Heart right ventricle (tissue), 16 donors: ENCODE measurements at places on chromosomes 3 and 15.
A peak's percentile ranks its signal among the peaks of the same experiment; 100 is the strongest.

DNA sequence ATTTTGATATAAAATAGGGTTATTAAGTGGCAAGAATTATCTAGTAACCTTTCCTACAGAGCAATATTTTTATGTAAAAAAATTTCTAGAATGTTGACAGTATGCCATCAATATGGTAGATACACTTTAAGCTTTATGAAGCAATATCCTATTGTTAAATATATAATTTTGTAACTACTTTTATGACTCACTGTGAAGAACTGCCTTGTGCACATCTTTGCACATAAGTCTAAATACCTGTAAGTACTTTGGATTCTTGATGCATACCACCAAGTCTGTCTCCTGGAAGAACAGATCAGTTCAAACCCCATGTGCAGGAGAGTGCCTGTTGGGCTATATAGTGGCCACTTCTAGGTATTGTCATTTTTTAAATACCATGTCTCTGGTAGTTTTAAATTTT is 205.7 kb upstream of the EIF1B start:
- no peak for DNase-seq

- no peak for DNase-seq
Observed at GRCh38 chr3:104066658-104067057, 1300.1 kb upstream of the ALCAM start.

- no peak for DNase-seq
Observed at GRCh38 chr15:48675436-48675835, 29.9 kb upstream of the FBN1 start.

DNA sequence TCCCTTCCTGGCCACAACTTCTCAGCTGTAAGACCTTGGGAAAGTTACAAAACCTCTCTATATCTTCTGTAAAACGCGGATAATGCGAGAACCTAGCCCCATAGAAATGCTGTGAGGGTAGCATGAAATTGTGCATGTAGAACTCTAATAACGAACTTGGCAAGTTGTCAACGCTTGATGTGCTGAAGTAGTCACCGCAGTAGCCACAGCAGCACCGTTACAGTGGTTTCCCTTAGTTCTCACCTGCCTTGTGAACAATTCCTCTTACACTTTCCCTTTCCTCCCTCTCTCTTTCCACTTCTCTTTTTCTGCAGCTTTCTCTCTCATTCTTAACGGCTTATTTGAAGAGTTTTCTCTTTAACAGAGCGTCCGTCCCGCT is 447 bp upstream of the SHQ1 start:
- DNase-seq, result peak; percentile 6

GRCh38 chr15:39846108-39846507 is 63.5 kb upstream of the FSIP1 start:
- DNase-seq, result no peak
